ENCODE measurements at places on chromosomes 3 and 15. TPM values are rescaled to one million over a fixed set of nuclear protein-coding genes. Genes with fewer than 3 reads are reported as not detected.

Gene MESP2
- 0.51 TPM for total RNA-seq

Gene CYP8B1
- total RNA-seq: not detected

Gene TMC3
- total RNA-seq: not detected

Gene ZPLD1
- not detected for total RNA-seq

Gene MIX23
- 25.6 TPM for total RNA-seq

- DNase-seq: no peak
Measured at GRCh38 chr3:120498556-120499346, 48.0 kb upstream of the FSTL1 start.

DNA sequence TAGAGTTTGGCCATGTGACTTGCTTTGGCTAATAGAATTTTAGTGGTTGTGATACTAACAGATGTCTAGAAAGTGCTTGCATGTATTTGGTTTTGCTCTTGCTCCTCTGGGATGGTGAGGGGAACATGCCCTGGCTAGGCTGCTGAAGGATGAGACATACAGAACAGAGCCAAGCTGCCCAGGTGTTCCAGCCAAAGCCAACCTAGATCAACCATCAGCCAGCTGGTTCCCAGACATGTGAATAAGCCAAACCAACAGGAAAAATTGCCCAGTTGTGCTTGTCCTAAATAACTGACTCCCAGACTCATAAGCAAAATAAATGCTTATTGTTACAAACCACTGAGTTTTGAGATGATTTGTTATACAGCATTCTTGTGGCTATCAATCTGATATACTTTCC lies 292.6 kb downstream of the SUCLG2 start:
- DNase-seq: no peak

GRCh38 chr3:67047051-67047450 lies 48.9 kb downstream of the KBTBD8 start:
- DNase-seq: no peak

DNA sequence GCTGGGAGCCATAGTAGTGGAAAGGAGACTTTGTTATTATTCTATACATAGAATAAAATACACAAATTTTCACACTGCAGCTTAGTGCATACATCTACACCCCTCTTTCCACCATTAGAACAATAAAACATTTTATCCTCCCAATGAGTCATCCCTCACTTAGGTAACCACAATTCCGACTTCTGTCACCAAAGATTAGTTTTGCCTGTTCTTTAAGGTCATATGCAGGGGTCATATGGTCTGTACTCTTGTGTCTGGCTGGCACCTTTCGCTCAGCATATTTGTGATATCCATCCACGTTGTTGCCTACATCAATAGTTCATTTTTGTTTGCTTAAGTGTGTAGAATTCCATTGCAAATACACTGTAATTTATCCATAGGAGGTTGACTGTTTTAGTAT lies 399.4 kb downstream of the SHQ1 start:
- no peak for DNase-seq

DNA sequence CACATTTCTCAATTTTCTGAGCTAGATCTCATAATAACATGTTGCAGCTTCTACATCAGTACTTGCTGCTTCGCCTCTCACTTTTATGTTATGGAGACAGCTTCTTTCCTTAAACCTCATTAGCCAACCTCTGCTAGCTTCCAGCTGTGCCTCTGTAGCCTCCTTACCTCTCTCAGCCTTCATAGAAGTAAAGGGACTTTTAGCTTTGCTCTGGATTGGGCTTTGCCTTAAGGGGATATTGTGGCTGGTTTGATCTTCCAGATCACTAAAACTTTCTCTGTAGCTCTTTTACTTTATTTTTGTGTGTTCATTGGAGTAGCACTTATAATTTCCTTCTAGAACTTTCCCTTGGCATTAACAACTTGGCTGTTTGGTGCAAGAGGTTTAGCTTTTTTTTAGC lies 150.1 kb downstream of the ATG7 start:
- DNase-seq: no peak

DNA sequence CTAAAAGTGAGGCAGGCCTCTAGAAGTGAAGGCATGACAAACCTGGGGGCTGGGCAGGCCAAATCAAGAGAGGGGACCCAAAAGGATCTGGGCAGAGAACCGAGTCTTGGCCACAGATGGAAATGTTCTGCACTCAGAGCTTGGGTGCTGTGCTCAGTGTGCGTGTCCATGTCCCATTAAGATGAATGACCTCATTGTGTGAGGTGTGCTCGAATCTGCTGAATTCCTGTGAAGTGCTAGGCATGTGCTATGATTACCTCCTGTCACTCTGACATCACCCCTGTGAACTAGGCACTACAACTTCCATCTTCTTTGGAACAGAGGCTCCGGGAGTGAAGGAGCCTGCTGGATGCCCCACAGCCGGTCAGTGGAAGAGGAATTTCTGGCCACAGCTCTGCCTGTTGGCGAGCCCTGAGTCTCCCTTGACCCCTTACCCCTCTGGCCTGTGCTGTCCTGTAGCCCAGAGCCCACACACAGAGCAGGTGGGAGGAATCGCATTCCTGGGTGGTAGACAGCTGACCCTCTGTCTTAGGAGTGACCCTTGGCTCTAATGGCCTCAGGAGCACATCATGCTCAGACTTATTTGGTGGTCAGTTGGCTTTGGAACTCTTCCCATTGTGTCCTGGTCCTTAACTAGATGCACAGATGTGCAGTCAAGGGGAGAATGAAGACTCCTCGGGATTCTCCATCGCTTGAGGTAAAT lies 67.6 kb upstream of the CTDSPL start:
- no peak for DNase-seq

GRCh38 chr3:183148056-183148455 lies 14.5 kb downstream of the LAMP3 start:
- DNase-seq: no peak

Data from Right ventricle myocardium inferior (tissue), 1 donor.